Left lobe of liver (tissue), 2 donors: ENCODE measurements at places on chromosomes 7 and 10. TPM values are rescaled to one million over a fixed set of nuclear protein-coding genes. Genes with fewer than 3 reads are reported as not detected.

Gene RAPGEF5
- 21.2 TPM for total RNA-seq

Gene LRCH4
- total RNA-seq: 31.6 TPM

Gene ATP6V0A4
- not detected for total RNA-seq

Gene NME8
- not detected for total RNA-seq

Gene ACTA2
- total RNA-seq: 17.0 TPM

Gene ZDHHC4
- 38.3 TPM for total RNA-seq

Gene SHTN1
- 25.8 TPM for total RNA-seq

Gene OR6B1
- total RNA-seq: not detected

- no peak for DNase-seq
Observed at GRCh38 chr7:5793361-5794072, 12.1 kb upstream of the RNF216 start.

DNA sequence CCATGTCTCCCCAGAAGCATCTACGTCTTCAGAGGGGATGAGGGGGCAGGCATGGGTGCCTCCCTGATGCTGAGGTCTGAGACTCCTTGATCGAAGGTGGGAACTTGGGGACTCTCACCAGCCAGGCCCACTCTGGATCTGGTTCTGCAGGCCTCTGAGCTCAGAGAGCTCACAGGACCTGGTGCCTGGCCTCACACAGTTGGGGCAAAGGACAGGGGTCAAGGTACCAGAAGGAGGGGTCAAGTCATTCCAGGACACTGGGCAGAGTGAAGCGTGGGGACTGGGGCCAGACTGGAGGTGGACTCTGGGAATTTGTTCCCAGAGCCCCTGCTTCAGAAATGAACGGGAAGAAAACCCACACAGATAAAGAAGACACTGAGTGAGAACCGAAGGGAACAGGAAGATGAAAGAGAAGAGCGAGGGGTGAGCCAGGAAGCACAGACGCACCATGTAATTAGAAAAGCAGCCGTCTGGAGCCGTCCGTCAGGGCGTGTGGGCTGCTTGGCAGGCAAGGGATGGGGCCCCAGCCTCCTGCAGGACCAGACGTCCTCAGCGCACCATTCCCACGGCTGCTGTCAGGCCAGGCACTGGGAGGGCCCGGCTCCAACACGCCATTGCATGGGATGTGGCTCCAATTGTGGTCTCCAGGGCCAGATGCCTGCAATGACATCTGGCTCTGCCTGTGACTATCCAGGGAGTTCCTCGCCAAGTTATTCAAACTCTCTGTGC, 47.7 kb downstream of the ZCCHC24 start:
- DNase-seq: peak; percentile 89

DNA sequence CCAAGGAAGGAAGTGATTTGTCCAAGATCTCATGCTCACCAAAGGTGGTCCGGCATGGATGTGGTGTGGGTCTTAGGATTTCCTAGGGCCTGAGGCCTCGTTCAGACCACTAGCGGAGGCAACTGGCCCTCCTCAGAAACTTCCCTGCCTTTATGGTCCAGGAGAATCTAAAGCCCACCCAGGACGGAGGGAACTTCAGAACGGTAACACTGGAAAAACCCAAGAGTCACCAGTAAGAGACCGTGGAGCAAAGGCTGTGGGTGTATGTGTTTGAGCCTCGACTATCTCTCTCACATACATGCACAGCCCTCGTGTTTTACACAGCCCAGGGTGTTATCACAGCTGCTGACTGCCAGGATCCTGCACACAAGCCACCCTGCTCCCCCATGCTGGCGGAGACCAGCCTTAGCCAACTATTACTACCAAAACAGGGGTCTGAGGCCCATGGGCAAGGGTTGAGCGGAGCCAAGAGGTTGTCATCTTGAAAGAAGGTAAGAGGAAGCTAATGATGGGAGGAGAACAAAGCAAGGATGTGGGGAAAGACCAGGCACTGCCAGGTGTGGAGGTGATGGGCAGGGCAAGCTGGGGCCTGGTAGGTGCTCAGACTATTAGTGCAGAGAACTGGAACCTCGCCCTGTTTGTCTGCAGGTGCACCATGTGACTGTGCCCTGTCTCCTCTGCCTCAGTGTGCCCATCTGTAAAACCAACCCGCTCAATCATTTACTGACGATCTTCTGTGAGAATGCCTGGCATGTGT, 170.2 kb upstream of the ZMIZ1 start:
- DNase-seq: no peak

DNA sequence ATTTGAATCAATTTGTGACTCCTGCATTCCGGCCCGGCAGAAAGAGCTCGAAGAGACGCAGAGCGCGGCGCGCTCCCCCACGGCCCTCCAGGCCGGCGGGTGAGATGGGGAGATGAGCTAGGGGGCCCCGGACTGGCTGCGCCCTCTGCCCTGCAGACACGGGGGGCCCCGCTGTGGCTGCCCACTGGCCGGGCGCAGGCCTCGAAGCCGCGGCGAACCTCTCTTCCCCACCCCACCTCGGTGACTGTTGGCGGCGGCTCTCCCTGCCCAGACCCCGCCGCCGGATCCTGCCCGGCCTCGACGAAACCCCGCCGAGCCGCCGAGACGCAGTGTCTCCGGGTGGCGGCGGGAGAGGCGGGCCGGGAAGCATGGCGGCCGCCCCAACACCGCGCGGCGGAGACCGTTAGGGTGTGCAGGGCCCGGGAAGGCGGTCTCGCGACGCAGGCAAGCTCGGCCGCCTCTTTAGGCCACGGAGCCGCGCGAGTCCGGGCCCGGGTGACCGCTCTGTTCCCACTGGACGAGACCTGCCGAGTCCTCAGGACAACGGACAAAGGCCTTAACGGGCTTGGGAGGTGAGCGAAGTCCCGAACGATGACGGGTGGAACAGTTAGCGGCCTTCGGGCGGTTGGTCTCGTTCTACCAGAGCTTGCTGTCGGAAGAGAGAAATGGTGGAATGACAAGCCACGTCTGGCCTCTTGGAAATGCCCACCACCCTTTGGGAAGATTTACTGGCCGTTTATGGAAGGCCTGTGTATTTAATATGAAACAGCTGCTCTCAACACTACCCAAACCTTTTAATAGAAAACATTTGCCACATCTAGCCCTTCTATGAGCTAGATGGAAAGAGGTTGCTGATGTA, 24.3 kb downstream of the NUP42 start:
- no peak for DNase-seq

DNA sequence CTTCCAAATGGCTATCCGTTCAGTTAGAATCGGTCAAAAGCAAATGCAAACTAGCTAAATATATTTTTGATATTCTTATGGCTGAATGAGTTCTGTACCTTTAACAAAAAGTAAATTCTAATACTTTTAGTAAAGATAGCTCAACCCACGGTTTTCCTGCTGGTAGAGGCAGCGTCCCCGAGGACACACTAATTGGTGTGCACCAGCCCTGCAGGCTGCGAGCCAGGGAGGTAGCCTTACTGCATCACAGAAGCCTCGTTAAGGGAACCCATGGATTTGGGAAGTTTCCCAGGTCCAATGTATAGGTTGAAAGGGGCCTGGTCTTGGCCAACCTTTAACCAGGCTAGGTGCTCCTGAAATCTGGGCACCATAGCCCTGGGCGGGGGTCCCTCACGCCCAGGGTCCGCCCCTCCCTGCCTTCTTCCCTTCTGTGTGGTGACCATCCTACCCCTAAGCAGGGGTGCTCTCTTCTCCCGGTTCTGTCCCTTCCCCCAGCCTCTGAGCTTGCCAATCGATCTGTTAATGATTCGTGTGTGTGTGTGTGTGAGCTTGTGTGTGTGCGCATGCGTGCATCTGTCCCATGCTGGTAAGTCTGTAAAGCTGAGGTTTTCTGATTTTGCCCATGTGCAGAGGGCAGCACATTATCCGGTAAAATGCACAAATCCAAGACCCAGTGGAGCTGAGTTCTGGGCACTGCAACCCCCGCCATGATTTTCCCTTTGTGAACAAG, 191.7 kb downstream of the TCERG1L start:
- DNase-seq: no peak

DNA sequence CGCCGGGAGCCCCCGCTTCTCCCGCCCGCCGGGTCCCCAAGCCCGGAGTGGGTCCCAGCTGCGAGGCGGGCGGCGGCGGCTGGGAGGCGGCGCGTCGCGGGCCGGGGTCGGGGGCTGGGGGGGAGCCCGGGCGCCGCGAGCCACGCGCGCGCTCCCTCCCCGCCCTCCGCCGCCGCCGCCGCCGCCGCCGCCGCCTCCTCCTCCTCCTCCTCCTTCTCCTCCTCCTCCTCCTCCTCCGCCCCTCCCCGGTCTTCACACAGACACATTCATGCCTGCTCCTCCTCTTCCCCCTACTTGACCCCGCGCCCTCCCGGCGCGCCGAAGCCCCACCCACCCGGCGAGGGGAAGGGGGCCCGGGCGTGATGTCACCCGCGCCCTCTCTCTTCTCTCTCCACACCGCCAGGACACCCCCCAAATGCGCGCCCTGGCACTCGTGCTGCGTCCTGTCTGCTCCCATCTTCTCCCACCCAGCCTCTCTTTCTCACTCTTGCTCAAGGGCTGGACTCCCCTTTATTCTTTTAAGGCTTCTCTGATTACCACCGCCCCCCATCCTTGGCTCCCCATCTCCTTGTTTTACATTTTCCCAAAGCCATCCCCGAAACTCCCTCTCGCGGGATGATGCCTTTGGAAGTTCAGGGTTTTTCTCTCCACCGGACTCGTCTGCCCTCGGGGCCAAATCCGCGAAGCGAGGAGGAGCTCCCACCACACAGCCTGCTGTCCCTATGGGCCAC, 967 bp upstream of the GLI3 start:
- DNase-seq: no peak

GRCh38 chr7:2530071-2530987, 10.8 kb downstream of the LFNG start:
- DNase-seq: no peak

GRCh38 chr7:11060893-11061292, 87.2 kb downstream of the PHF14 start:
- DNase-seq: no peak

DNA sequence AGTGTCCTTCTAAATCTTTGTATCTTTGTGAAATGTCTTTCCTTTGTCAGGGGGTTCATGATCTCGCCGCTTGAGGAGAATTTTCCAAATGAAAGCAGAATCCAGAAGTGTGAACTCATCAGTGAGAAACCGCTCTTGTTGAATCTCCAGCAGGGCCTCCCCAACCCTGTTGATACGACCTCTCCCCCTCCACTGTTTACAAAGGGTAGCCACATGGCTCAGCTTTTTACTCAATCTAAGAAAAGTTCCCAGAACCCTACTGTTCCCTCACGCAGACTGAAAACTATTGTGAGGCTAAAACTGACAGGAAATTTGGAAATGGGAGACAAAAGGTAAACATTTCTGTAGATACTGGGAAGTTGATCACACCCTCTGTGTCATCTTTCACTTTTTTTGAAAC, 73.9 kb downstream of the SEMA3C start:
- DNase-seq: no peak

GRCh38 chr7:105487579-105488571, 34.2 kb downstream of the PUS7 start:
- DNase-seq: no peak

GRCh38 chr10:112308125-112308502, 24.9 kb downstream of the TECTB start:
- DNase-seq: no peak

DNA sequence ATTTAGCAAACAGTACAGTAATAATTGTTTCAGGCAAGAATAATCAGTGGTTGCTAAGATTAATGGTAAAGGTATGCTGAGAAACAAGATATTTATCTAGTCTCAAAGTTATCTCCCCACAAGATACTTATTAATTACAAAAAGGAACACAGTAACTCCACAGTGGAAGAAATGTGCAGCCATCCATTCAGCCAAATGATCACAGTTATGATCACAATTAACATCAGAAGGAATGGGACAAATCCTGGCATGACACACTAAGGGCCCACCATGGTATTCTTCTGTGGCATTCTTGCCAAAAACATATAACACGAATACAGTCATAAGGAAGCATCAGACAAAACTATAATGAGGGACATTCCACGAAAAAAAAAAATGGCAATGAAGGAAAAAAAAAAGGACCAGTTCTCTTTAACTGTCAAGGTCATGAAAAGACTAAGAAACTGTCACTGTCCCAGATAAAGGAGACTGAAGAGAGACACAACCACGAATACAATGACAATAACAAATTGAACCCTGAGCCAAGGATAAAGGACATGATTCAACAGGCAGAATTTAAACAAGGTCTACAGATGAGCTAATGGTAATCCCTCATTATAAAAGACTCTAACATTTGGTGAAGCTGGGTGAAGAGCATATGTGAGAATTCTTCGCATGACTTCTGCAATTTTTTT, 20.9 kb downstream of the NUDCD3 start:
- no peak for DNase-seq

DNA sequence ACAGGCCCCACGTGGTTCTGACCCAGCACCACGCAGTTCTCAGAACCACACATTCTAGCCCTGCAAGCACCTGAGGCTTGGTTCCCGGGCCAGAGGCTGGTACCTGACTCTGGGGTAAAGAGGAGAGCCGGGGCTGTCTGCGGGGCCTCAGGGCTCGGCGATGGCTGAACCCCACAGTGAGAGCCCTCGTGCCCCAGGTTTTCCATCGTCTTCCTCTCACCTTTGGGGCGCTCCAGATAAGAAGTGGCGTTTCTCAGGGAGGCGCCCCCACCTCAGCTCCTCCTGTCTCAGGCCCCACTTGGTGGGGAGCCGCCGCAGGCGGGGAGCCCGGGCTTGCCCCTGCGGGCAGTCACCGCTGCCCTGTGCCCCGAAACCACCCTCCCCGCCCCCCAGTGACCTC, 2.2 kb upstream of the LANCL2 start:
- DNase-seq: no peak

DNA sequence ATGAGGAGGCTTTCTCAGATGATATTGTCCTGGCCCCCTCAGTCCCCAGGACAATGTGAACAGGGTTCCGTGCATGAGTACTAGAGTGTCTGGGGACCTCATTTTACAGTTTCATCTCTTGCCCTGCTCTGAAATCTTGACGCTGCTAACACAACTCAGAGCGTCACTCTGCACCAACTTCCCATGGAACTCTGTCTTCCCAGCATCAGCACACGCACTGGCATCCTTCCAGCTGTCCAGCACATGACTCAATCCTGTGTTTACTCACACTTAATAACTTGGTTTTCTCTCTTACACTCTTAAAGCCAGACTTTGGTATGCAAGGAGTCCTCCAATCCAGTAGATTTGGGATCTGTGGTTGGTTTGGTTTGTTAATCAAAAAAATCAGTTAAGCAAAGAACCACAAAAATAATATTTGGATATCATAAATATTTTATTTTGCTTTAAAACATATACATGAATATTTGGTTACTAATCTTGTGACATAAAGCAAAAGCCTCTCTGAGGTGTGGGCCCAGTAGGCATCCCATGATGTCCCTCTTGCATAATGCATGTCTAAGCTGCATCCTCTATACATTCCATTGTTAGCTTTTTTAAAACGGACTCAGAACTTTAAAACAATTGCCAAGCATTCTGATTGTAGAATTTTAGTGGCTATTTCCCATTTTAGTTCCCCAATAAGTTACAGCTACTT, 131.0 kb downstream of the CXCL12 start:
- peak; percentile 73 for DNase-seq

DNA sequence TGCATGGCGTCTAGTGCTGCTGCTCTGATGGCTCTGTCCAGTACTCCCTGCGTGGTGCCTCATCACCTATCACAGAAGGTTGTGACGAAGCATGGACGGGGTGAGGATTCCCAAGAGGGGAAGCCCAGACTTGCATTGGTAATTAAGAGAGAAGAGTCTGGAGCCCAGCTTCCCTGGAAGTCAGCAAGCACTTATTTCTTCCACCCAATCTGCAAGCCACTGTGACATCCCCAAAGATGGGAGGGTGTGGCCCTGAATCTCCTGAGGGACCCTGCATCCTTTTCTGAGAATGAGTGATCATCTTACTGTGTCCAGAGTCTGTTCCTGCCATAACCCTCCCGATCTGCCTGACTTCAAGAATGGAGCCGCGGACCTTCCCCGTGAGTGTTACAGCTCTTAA, 166.7 kb downstream of the PTPN20 start:
- DNase-seq: no peak
